Endodermal cell (in vitro differentiated cells): ENCODE measurements at places on chromosomes 12 and 14. TPM values are rescaled to one million over a fixed set of nuclear protein-coding genes. Genes with fewer than 3 reads are reported as not detected.
A peak's percentile ranks its signal among the peaks of the same experiment; 100 is the strongest.

DNA sequence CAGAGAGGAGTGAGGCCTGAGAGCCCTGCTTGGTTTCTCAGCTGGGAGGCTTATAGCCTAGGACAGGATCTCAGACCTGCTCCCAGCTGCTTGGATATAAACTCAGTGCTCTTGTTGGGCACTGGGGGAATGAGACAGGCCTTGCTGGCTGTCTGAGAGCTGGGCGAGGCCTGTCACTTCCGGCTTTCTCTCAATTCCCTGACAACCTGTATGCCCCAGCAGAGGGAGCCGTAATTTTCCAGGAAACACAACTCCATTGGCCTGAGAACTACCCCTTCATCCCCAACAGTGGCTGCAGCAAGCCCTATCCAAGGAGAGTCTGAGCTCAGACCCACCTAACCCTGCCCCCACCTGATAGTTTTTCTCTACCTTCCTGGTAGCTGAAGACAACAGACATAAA lies 258.3 kb upstream of the STXBP6 start:
- peak; percentile 85 for DNase-seq

C12orf56 gene
- 3.0 and 4.5 TPM in 2 replicates for total RNA-seq

LUM gene
- 0.47 TPM in 1 of 2 replicates, not detected in the other for total RNA-seq

FOXN4 gene
- 0.55 and 0.63 TPM in 2 replicates for total RNA-seq

ATL1 gene
- total RNA-seq, result 1.7 to 1.9 TPM (median 1.7 TPM) in 3 replicates

GPHB5 gene
- not detected in 2 replicates for total RNA-seq

LALBA gene
- not detected in 2 replicates for total RNA-seq

DNA sequence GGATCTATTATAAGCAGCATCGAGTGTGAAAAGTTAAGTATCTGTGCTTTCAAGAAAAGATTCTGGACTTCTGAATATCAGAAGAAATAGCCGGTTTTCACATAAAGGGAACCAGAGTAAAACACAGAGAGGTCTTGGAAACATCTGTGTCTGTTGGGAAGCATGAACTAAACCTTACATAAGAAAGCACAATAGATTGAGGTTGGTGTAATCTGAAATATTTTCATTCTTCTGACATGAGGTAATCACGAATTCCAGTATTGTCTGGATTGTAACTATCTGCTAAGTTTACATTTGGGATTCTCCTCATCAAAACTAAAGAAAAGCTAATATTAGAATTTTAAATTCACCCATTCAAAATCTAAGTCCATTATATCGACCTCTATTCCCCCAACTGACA lies 161.3 kb downstream of the CPNE8 start:
- no peak for DNase-seq

- peak; percentile 81 for DNase-seq
These were observed 888.1 kb upstream of the MDGA2 start for GRCh38 chr14:48563489-48563888.

DNA sequence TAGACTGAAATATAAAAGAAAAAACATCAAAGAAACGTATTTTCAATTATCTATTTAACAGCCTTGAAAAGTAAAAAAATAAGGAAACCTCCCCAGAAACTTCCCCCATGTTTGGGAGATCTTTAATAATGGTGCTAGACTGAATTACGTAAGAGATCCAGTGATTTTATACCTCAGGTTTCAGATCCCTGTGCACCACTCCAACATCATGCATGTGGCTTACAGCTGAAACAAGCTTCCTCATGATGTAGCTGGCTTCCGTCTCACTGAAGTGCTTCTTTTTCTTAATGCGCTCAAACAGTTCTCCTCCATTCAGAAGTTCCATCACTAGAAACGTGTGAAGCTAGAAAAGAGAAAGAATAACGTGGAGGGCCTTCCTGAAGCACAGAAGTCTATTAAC lies 78.0 kb upstream of the TTC7B start:
- DNase-seq, result no peak

KRT77 gene
- not detected in 3 replicates for total RNA-seq

GRCh38 chr12:95594136-95594535 lies 42.9 kb upstream of the USP44 start:
- no peak for DNase-seq

- no peak for DNase-seq
These were observed 319.7 kb downstream of the SNAPC1 start for GRCh38 chr14:62081951-62082350.

- no peak for DNase-seq
These were observed 14.8 kb downstream of the MMP14 start for GRCh38 chr14:22850944-22851764.

DNA sequence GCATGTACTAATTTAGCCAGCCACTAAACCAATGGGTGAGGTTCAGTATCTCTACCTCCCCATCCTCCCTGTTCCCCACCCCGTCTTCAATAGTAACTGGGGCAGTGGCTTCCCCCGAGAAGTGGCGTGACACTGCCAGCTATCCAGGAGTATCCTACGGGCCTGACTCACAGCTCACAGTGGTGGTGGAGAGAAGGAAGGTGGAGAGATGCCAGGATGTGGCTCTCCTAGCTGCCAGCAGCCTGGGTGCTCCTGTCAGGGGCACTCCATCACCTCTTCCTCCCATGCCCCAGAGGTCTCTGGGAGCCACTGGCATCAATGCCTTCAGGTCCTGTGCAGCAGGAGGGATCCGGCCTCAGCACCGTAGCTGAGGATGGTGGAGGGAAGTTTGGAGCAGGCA lies 49.0 kb downstream of the TSPAN11 start:
- DNase-seq, result no peak

BCL2L2 gene
- total RNA-seq, result 21.2 and 21.9 TPM in 2 replicates

- no peak for DNase-seq
These were observed 52.1 kb upstream of the BEGAIN start for GRCh38 chr14:100639280-100639679.

- DNase-seq, result no peak
These were observed 201.2 kb downstream of the DAD1 start for GRCh38 chr14:22387776-22388241.

DNA sequence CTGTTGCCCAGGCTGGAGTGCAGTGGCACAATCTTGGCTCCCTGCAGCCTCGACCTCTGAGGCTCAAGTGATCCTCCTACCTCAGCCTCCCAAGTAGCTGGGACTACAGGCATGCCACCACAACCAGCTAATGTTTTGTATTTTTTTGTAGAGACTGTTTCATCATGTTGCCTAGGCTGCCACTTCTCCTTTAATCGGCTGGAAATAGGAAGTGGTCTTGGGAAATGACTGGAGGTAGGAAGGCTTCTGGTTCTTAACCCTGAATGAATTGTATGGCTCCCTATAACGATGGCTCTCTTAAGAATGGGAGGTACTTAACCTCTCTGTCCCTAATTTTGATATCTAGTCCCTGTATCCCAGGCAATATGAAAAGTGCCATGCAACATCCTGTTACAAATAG lies 113.9 kb upstream of the USP15 start:
- no peak for DNase-seq
